ENCODE measurements at places on chromosomes 5 and 9.
A peak's percentile ranks its signal among the peaks of the same experiment; 100 is the strongest.

- no peak for DNase-seq
Measured at GRCh38 chr5:133130387-133131118, 78.7 kb downstream of the HSPA4 start.

DNA sequence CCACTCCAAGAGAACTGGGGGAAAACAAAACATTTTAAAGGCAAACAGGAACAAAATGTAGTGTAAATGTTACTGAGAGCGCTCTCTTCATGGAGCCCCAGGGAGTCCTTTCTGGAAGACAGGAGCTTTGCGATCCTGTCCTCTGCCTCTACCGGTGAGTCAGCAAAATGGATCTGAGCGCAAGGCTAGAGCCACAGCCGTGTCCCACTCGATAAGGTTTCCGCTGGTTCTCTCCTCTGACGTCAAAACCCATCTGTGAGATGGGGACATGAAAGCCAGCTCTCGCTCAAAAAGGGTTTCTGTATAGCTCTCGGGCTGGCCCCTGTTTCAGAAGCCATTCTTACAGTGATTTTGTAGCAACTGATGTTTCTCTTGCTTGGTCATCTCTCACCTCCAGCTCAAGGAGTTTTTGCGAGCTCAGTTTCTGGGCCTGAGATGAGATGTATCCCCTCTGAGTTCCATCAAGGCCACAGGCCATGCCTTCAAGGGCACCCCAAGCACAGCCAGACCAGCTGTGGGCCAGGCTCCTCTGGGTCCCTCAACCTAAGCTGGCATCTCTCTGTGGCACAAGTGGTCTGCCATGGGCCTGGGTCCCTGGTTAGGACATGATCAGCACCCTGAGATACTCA is 101.6 kb downstream of the FSTL4 start:
- no peak for DNase-seq

GRCh38 chr5:67639313-67639712 is 442.7 kb upstream of the CD180 start:
- DNase-seq = no peak

GRCh38 chr5:174311531-174312269 is 266.2 kb downstream of the NSG2 start:
- DNase-seq = peak; percentile 52

GRCh38 chr9:95736891-95737522 is 138.5 kb upstream of the ERCC6L2 start:
- no peak for DNase-seq

DNA sequence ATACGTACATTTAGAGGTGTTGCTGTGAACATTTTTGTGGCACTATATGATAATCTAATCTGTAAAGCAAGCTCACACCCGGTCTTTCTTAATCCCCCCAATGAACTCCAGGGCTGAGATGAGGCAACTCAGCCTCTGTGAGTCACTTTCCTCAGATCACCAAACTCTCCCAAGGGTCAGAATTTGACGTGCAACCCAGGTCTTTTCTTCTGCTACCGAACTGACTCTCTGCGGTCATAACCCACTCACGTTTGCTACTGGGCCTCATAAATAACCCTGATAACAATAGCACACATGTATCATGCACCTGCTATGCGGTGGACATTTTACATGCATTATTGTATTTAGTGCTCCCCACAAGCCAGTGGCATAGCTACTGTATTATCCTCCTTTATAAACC is 153.1 kb downstream of the DROSHA start:
- no peak for DNase-seq

GRCh38 chr5:131514316-131515283 is 120.4 kb downstream of the RAPGEF6 start:
- DNase-seq = no peak

- DNase-seq = no peak
Measured at GRCh38 chr9:113594484-113595299, 131.2 kb downstream of the RGS3 start.

Data from activated T-helper 2 cell treated with anti-CD3 and anti-CD28 coated beads, Interferon-gamma antibody, Interleukin-2, Interleukin-4, amounts not matched to agents 10 μg/mL and 5 μg/mL and 100 μg/mL, durations not matched to agents 14 hours and 24 hours and 36 hours (primary cell).